Fibroblast of villous mesenchyme (primary cell): ENCODE measurements at places on chromosomes 5 and 9. TPM values are rescaled to one million over a fixed set of nuclear protein-coding genes. Genes with fewer than 3 reads are reported as not detected.

Gene LCN9
- not detected in 2 replicates for total RNA-seq

Gene SOHLH1
- total RNA-seq, result not detected in 2 replicates

- no peak for DNase-seq
Measured at GRCh38 chr9:7144265-7145046, 386.7 kb downstream of the KDM4C start.

DNA sequence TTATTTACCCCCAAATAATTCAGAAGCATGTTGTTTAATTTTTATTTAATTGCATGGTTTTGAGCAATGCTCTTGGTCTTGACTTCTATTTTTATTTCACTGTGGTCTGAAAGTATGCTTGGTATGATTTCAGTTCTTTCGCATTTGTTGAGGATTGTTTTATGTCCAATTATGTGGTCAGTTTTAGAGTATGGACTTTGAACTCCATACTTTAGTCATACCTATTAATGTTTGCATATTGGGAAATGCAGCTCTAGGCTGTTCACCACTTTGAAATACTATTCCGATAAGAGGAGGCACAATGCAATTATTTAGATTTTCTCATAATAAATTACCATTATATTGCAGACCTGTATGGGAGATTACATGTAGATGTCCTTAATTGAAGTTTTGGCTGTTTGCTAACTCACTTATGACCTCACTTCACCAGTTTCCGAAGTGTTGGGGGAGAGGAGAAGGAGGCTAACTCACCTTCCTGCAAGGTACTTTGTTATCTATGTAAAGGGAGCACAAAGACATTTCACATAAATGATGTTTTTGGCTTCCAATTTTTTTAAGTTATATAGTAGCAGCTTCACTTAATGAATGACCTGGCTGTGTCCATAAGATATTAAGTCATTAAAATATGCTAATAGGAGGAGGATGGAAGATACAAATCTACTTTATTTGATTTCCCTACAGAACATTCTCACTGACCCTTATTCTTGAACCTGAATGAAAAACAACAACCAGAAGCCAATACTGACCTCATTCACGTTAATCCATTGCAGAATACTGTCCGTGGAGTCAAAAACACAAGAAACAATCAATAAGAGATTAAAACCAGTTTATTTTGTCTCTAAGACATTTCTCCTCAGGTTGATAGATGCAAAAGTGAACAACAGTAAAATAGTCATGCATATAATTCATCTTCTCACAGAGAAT, 970.3 kb upstream of the ARRDC3 start:
- DNase-seq, result peak; percentile 75

Gene PCDHAC2
- total RNA-seq, result under 0.01 TPM in 2 replicates

Gene SPATA31D3
- not detected in 2 replicates for total RNA-seq

Gene MGAT1
- 98.6 and 104 TPM in 2 replicates for total RNA-seq

Gene TAF11L5
- not detected in 2 replicates for total RNA-seq

DNA sequence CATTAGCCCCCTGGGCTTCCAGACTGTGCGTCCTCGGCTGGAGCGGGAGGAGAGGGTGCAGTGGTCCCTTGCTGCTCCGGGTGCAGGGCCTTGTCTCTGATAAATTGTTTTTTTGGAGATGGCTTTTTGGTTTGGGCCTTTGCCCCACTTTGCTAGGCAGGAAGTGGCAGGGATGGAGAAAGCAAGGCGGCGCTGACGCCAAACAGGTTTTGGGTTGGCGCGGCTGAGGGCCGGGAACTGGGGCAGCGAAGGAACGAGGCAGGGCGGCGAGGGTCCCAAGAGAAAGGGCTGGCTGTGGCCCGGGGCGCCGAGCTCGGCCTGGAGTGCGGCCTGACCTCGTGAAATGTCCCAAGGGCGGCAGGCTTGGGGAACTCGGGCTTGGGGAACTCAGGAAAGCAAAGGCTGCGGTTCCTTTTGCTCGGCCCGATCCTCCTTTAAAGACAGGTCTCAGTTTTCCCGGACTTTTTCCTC, 4.1 kb downstream of the LHX2 start:
- no peak for DNase-seq

DNA sequence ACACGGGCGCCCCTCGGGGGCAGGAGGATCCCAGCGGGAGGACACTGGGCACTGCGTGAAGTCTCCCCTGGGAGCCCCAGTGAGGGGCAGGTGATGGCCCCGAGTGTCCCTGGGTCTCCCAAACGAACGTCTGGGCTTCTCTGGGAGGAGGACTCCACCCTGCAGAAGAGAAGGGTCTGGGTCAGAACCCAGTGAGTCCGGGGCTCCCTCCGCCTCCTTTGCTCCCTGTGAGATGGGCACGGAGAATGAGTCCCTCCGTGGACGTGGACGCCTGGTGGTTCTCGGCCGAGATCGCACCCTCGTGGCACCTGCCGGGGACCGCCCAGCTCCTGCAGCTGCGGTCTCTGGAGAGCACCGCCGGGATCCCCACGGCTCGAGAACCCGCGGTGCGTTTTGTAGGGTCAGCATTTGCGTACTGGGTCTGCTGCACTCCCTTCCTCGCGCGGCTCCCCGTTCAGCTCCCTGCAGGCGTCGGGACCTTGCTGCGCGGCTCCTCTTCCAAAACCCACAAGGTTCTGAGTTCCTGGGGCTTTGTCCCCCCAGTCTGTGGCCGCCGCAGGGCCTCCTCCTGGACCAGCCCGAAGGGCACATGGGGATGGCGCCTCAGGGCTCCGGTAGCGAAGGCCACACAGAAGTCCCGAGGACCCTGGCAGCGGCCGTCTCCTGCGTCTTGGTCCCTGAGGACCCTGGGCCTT, 10.2 kb upstream of the CEP72 start:
- DNase-seq, result no peak

DNA sequence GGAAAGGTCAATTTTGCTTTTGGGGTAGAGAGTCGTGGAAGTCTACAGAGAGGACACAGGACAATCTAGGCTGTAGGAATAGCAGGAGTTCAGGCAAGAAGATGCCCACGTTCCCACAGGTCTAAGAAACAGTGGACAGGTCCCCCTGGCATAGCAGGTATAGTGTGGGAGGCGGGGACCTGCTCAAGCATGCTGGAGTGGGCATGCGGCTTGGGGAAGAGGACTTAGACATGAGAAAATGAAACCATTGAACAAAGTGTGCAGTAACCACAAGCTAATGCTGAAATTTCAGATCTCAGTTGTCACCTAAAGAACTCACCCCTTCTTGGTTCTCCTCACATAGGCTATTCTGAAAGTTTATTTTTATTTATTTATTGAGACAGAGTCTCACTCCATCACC, 142.8 kb upstream of the EFNA5 start:
- no peak for DNase-seq

Gene PDGFRB
- 341 TPM in 2 replicates for total RNA-seq

DNA sequence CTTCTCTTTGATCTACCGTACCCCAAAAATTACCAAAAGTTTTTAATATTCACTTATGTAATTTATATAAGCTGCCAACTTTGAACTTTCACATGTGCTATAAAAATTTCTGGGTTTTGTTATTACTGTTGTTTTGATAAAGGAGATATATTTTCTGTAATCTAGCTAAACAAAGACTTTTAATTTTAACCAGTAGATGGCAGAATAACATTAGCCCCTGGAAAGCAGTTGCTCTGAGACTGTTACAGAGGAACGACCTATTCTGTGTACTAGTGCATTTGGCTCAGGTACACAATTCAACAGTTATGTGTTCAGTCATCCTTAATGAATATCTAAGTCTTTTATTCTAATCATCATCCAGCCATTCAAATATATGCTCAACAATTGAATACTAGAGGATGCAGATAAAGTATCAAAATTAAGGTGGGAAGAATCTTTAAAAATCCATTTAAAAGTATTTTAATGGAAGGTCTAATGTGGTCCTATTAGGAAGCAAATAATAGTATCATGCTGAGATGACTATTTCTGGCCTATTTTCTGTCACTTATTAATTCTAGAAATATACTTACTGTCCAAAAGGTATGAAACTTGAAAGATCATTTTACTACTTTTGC, 8.6 kb downstream of the KLHL9 start:
- peak; percentile 57 for DNase-seq

- no peak for DNase-seq
Measured at GRCh38 chr5:174047472-174048099, 2.1 kb downstream of the NSG2 start.

Gene GPX3
- total RNA-seq, result 3.5 and 3.9 TPM in 2 replicates

DNA sequence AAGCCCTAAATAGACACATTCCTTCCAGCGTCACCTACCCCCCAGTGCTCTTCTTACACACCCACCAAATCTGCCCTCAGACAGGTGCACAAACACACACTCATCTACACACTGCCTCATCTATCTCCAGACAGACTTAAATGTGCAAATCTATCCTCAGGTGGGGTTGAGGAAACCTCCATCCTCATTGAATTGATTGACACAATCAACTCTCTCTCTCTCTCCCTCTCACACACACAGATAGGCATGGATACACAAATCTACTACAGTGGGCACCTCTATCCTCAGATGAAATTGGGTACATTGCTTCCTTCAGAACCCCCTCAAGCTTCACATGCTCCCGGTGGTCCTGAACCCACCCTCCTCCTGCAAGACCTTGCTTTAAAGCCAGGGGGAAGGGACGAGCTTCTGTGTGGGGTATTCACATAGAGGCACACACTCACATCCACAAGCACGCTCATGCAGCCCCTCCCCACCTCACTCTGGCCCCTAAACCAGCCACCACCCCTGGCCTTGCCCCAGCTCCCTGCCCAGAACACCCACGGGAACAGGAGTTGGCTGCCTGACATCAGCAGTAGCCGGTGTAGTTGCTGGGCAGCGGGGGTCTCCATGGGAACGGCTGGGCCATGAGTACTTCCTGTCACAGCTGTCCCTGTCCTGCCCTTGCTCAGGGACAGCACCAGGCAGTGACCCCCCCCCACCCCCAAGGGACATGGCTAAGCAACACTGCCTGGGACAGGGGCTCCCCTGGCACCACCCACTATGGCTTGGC, 22.8 kb downstream of the PCDH1 start:
- DNase-seq, result no peak

DNA sequence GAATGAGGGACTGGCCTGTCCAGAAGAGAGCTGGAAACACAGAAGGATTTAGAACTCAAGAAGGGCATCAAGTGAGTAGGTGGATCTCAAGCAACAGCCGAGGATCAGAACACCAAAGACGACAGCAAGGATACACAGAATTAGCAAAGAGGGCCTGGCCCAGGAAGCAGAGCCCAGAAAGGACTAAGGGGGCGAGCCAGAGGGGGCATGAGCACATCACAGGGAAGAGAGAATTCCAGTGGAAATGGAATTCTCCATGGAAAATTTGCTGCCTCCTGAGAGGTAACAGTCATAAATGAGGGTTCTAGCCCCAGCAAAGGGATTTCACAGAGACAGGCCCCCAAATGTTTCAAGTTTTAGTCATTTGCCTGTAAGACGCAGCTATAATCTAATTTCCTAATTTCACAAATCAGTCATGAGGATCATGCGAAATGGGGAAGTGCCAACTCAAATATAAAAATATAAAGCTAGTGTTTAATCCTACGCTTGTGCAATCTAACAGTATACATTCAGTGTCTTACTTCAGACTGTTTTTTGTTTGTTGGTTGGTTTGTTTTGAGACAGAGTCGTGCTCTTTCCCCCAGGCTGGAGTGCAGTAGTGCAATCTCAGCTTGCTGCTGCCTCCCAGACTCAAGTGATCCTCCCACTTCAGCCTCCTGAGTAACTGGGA, 46.7 kb downstream of the FNBP1 start:
- DNase-seq, result peak; percentile 60
